ENCODE measurements at places on chromosomes 4 and X.

- DNase-seq: no peak
These were observed 2271.5 kb downstream of the PCDH7 start for GRCh38 chr4:32991663-32992062.

DNA sequence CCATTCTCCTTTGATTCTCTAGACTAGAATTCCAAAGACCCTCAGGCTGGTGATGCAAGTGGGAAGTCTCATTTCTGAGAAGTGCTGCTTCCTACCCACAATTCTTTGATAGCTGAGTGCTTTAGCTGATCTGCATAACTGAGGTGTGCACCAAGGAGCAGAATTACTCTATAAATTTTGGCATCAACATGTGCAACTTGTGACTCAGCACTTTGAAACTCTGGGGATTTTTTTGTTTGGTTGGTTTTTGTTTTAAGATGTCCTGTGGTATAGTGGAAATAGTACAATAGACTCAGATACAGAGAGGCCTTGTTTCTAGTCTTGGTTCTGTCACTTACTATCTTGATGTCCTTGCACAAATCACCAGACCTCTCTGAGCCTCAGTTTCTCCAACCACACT lies 148.4 kb downstream of the AR start:
- DNase-seq: no peak

- DNase-seq: no peak
These were observed 90.6 kb upstream of the AFAP1 start for GRCh38 chr4:8030121-8030781.

- no peak for DNase-seq
These were observed 76.6 kb downstream of the FBXW7 start for GRCh38 chr4:152459326-152459725.

GRCh38 chr4:189069772-189070171 lies 870.9 kb upstream of the FRG1 start:
- no peak for DNase-seq

- DNase-seq: no peak
These were observed 269.0 kb upstream of the PABPC4L start for GRCh38 chr4:134470544-134470943.

DNA sequence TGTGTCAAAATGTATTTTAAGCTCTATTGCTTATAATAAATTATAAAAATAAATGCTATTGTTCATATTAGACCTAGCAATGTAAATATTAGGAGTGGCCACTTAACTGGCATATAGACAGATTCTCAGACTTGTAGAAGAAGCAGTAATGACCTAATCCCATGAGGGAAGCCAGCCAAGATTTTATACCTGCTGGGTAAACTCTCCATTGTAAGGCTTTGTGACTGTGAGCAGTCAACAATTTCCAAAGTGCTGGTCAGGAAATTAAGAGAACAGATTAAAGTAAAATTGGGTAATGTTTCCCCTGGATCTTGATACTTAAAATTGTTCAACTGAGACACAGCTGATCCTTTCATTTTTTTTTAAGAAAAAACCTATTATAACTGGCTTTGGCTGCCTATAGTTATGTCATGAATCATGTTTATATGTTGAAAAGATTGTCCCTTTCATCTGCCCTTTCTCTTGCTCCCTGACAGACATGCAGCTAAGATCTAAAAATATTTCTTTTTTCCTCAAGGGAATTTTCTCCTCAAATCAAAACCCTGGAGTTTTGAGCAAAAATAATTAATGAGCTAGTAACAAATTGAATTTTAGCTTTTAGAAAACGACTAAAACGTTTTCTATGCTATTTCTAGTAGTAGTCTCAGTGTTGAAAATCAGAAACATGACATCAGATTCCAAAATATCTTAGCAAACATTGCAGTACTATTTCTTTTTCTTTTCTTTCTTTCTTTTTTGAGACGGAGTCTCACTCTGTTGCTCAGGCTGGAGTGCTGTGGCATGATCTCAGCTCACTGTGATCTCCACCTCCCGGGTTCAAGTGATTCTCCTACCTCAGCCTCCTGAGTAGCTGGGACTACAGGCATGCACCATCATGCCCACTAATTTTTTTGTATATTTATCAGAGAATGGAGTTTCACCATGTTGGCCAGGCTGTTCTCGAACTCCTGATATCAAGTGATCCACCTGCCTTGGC lies 77.9 kb downstream of the ADGRL3 start:
- peak; percentile 49 for DNase-seq

- DNase-seq: peak; percentile 52
These were observed 1995.9 kb downstream of the C4orf33 start for GRCh38 chr4:131091896-131092295.

DNA sequence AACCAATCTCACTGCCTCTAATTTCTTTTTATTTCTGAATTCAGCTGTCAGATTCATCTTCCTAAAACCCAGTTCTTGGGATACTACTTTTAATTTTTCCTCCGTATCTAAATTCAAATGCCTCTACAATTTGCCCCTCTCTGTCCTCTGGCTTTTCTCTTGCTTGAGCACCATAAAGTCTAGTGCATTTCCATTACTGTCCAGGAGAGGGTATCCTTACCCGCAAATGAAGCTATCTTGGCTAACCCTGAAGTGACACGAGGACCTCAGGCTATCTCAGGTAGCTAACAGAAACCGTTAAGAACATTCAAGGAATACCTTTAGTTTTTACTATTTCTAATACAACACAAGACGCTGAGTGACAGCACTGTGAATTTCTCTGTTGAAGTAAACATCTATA lies 49.4 kb upstream of the PRR32 start:
- DNase-seq: peak; percentile 23

GRCh38 chrX:10486373-10486772 lies 134.0 kb downstream of the MID1 start:
- no peak for DNase-seq

DNA sequence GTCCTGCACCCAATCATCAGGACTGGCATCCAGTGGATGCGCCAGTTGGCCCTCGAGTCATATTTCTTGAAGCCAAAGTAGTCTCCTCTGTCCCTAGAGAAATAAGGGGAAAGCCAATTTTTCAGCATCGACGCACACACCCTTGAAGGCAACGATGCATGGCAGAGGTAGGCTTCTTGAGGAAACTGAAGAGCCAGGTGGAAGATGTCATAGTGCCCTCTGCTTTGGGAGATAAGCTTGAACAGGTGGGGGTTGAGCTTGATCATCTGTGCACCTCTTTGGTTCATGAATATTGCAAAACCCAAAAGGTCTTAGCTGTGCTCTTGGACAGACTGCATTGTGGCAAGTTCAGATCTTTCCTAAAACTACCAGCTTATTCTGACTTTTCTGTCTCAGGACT lies 34.6 kb upstream of the WDR1 start:
- DNase-seq: no peak

GRCh38 chrX:135544338-135544948 lies 24.0 kb downstream of the INTS6L start:
- no peak for DNase-seq

- no peak for DNase-seq
These were observed 57.1 kb upstream of the PRDM8 start for GRCh38 chr4:80140194-80140593.

GRCh38 chr4:135268369-135268768 lies 1066.8 kb upstream of the PABPC4L start:
- DNase-seq: no peak

DNA sequence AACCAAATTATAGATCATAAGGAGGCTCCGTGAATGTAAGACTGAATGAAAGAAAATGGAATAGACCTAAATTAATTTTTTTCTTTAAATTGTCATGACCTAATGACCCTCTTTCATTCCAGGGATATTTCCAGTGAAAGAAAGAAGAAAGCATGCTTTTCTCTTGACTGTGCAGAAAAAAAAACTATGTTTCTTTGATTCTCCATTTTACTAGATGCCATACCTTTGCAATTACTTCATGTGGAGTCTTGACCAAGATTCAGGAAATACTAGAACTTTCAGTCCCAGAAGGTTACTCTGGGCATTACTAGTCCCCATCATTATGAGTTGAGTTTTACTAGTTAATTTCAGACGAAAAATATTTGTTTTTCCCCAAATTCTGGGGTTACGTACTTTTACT lies 6.4 kb upstream of the COMMD8 start:
- DNase-seq: no peak

DNA sequence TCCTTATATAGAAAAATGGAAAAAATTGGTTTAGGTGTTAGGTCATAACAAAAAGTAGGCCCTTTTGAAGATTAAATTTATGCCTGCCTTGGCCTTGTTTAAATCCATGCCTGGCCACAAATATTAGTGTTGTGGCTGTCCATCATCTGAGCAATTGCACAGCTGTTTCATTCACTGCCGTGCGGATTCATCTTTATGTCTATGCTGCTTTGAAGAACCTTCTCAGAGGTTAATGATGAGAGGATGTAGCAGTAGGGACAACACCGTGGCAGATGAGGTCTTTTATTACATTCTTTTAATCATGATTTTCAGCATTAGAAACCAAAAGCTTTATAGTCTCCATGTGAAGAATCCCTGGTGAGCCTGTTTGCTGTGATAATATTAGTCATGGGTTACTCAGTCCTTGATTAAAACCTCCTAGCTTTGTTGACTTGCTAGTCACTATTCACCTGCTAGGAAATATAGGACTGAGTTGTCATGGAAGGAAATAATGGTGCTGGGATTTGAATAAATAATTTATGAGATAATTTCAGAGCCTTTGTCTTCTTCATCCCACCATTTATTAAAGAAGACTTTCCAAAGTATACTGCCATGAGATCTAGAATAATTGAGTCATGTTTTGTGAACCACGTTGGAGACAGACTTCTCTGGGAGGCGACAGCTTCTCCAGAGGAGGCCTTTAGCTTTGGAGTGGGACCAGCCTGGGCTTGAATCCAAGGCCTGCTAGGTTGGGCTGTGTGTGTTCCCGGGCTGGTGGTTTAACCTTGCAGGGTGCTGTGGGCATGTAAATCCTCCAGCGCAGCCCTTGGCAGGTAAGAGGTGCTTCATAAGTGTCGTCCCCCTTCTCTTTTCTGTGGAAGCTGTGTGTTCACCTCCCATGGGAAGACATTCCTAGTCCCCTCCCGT lies 53.5 kb downstream of the PTTG2 start:
- DNase-seq: no peak

DNA sequence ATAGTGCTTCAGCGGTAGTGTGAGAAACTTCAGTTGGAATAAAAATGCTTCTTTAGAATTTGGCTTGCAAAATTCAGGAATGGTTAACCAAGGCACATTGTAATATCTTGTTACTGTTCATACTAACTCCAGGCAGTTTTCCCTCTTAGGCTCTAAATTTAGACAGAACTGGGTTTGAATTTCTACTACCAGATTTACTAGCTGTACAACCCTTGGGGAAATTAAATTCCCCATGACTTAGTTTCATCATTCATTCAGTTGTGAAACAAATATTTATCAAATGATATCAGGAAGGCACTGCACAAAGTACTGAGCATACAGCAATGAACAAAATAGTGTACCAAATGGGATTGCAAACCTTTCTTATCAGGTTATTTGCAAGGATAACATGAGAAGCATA lies 135.0 kb upstream of the IL15 start:
- no peak for DNase-seq

GRCh38 chr4:1084796-1085403 lies 28.5 kb downstream of the RNF212 start:
- no peak for DNase-seq

DNA sequence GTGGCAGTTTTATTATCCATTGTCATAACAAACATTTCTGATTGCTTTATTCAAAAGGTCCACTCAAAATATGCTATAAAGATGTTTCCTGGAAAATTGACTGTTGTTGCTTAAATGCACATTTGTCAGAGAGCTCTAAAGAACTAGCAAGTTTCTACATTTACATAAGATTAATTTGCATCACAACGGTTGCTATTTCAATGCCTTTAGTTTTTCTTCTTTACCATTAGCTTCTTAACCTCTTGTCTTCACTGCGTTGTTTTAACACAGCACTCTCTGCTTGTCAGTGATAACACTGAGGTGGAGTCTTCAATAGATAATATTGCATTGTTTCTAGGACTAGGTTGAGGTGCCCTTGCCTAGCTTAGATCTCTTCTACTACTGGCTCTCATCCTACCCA lies 76.7 kb upstream of the GALNT7 start:
- no peak for DNase-seq

DNA sequence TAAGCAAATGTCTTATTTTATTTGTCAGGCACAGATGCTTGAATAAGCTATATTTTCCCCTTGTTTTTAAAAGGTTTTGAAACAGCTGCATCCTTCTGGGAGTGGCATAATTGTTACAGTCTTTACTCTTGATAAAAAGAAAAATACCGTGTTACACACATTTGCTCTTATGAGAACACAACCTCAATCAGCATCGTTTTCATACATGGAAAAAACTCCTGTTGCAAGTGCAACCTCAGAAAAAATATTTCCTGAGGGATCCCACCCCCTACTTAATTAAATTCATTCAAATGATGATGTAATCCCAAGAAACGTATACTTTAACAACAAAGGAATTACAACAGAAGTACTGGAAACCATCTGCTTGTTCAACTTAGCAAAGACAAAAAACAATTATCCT lies 58.6 kb downstream of the SMAD1 start:
- no peak for DNase-seq

GRCh38 chr4:7516773-7517144 lies 82.0 kb upstream of the PSAPL1 start:
- DNase-seq: no peak

DNA sequence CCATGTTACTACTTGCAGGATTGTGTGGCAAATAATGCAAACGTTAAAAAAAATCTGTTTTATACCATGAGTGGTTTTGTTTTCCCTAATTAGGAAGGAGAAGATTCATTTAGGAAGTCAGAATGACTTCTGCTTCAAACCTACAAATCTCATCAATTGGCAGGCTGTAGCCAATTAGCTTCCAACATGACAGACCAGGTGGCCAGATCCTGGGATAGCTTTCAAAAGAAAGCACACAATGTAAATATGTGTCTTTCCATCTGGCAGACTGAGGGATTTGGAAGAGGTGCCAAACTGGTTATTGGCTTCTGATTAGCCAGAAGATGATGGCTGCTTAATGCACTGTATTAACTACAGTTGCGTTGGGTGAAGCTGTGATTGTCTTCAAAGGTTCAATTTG lies 432.8 kb downstream of the ANKRD50 start:
- peak; percentile 86 for DNase-seq

DNA sequence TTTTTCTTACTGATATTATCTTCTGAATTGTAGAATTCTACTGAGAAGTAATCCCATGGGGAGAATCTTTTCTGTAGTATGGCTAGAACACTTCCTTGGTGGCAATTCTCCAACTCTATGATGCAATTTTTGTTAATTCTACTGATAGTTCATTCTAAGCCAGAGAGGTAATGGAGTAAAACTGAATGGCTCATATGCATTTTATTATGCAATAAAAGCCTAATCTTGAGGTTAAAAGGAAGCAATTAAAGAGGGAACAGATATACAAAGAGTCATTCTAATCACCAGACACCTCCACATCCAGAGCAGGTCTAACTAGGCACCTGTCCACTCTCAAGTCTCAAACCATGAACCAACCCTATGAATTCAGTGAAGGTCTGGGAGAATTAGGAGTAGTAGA lies 9.7 kb downstream of the RAP2C start:
- no peak for DNase-seq
